Neuronal stem cell (in vitro differentiated cells): ENCODE measurements at places on chromosomes 2 and 18.

DNA sequence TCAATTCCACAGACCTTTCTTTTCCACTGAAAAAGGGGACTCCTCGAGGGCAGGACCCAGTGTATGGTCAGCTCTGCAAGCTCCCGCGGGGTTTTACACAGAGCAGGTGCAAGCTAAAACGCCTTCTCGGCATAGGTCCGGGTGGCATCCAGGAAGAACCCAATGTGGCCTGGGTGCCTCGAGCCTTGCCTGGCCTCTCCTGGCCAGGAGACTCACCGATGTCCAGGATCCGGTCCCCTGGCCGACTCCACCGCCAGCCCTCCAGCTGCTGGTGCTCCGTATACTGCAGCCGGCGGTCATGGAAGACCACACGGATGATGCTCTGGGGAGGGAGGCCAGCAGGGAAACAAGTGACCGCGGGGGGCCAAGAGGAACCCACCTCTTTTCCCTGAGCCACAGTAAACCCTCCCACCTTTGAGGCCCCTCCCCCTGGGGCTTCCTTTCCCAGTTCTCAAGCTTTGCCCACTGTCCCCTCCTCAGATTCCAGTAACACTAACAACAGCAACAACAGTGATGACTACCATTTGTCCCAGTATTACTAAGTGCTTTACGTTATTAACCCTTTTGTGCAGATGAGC, 36.1 kb downstream of the TFCP2L1 start:
- no peak for DNase-seq

GRCh38 chr2:67130531-67131256, 266.4 kb upstream of the ETAA1 start:
- no peak for DNase-seq

GRCh38 chr2:33804155-33804554, 205.1 kb upstream of the FAM98A start:
- DNase-seq: no peak

- DNase-seq: no peak
Measured at GRCh38 chr2:234836271-234836670, 115.5 kb upstream of the SH3BP4 start.

DNA sequence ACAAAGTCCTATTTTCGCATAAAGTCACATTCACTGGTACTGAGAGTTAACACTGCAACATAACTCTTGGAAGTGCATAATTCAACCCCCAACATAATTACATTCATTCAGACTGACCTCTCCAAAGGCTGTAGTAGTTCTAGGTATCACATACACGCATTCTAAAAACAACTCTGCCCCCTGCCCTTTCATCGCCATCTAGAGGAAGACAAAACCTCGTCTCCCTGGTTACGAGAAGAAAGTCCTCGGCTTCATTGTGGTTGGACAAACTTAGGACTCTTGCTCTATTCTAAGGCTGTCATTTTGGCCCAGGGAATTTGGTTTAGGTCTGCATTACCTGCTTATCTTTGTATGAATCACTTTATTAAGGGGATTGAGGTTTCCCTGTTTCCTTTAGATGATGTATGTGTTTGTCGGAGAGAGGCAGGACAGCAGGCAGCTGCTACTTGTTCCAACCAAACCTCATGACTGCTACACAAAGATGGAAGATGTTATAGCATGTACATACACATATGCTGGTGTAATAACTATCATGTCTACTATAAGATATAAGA, 215.4 kb upstream of the NRXN1 start:
- no peak for DNase-seq

DNA sequence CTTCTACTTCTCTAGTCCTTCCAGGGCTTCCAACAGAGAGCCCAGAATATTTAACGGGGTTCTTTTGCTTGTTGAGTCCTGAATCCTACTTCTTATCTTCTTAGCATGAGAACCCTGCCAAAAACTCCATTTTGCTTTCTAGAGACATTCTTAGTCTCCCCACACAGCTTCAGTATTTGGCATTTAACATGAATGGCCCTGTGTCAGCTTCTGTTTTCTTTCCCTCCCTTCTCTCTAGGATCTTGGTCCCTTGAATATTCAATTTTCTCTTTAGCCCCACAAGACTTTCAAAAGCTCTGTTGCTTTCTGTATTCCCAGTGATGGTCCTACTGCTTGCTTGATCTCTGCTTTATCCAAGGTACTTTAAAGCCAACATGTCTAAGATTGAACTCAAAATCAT, 89.5 kb downstream of the WDR7 start:
- no peak for DNase-seq

- no peak for DNase-seq
Measured at GRCh38 chr2:85851253-85852151, 37.3 kb downstream of the ST3GAL5 start.

GRCh38 chr18:25164848-25165811, 186.8 kb downstream of the ZNF521 start:
- no peak for DNase-seq

- DNase-seq: no peak
Measured at GRCh38 chr18:22466608-22467395, 49.1 kb upstream of the CTAGE1 start.

DNA sequence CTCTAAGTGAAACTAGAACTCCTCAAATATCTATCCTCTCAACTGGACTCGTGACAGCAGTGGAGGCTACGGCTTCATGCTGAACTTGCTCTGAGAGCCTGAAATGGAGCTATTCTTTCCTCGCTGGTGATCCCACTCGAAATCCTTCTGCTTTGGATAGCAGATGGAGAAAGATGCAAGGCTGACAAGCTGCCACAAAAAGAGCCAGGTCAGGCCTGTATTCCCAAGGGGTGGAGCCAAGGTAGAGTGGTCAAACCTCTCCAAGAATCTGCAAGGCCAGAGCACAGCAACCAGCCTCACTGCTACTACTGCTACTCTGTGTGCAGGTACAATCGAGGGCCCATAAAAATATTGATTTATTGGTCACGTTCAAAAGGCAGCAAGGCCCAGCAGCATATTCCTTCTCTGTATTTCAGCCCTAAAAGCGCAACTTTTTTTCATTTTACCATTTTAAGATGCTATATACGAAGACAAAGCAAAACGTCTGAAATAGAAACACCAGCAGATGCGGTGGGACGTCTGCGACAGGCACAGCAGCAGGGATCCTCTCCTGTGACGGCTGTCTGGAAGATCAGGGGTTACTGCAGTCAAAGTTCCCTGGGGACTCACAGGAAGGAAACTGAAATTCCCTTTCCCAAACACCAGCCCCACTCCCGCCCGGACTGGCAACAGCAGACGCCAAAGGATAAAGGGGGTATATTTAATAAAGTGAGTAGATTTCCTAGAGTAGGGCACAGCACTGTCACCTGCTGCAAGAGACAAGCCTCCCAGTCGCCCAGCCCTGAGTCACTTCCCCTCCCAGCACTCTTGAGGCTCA, 2.4 kb downstream of the SPRED2 start:
- no peak for DNase-seq

DNA sequence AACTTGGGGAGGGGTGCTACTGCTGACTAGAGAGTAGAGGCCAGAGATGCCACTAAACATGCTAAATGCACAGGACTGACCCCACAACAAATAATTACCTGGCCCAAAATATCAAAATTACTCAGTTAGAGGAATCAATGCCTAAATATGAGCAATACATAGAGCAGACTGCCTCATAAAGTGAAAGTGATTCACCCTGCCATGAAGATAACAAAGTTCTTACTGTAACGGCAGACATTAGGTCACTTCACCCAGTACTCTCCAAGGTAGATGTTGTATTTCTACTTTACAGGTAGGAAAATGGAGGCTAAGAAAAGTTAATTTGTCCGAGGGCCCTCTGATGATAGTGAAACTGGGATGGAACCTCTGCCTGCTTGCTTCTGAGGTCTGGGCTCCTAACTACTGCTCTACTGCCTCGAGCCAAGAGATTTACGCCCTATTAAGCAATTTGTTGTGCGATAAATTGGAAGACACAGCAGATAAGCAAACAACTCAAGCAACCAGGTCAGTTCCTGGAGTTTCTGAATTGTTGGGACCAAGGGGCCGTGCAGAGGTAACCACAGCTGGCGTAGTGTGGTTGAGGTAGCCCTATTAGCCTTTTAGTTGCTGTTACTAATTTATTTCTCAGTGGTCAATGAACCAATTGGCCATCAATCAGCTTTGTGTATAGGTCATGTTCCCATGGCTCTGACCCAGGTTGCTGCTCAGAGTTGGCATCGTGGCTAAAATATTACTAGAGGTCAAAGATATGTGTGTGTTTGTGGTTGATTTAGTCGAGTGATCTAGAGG, 4.8 kb downstream of the DHRS9 start:
- no peak for DNase-seq

- no peak for DNase-seq
Measured at GRCh38 chr18:49656073-49656692, 94.3 kb downstream of the LIPG start.

GRCh38 chr2:237131749-237132533, 46.3 kb downstream of the COPS8 start:
- DNase-seq: no peak

DNA sequence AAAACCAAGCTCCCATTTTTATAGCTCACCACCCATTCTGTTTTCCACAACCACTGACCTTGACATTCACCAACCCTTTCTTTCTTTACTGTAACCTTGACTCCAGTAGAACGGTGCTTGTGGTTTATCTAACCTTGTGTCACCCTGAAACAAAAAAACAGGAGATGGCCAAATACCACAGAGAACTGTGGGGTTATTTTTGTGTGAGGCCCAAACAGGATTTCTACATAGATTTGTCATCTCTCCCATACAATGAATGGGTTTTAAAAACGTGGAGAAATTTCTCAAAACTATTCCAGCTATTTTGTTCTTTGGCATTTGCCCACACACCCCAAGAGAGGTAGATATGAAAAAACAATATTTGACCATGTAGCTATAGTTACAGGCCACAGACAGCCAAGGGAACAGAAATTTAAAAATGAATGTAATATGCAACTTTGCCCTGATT, 231.3 kb upstream of the TANK start:
- no peak for DNase-seq

DNA sequence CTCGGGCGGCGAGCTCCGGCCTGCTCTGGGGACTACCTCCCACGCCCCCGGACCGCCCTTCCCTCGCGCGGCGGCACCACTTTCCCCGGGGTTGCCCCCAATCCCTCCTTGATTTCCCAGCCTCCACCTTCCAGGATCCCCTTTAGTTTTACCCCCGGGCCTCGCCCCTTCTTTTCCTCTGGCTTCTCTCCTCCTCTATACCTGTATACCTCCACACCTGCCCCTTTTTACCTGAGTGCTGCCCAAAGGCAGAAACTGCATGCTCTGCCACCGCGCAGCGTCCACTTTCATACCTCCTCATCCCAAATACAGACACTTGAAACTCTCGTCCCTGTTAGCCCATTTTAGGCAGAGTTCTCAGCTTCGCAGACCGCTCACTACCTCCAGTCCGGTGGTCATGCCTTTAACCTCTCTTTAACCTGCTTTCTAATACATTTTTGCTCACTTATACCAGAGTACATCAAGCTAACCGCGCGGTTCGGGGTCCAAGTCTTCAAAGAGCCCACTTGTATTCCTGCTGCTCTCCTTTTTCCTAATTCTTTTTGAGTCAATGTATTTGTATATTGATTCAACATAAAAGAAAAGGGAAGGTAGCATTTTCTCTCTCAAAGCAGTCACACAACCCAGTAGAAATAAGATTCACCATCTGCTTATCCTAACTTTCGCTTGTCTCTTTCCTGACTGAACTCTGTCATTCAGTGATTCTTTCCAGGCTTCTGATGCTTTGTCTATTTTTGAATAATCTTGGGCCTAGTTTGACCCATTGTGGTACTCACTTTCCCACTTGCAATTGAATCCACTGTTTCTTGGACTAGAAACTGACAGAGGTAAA, 901 bp downstream of the SPOPL start:
- no peak for DNase-seq
